CD4-positive, alpha-beta T cell treated with Interleukin-12 subunit alpha and Interleukin-12 subunit beta, for 1 hour (primary cell): ENCODE measurements at places on chromosomes 3 and 15.

- DNase-seq, result no peak
Measured at GRCh38 chr3:170865209-170866094, 4.5 kb downstream of the RPL22L1 start.

DNA sequence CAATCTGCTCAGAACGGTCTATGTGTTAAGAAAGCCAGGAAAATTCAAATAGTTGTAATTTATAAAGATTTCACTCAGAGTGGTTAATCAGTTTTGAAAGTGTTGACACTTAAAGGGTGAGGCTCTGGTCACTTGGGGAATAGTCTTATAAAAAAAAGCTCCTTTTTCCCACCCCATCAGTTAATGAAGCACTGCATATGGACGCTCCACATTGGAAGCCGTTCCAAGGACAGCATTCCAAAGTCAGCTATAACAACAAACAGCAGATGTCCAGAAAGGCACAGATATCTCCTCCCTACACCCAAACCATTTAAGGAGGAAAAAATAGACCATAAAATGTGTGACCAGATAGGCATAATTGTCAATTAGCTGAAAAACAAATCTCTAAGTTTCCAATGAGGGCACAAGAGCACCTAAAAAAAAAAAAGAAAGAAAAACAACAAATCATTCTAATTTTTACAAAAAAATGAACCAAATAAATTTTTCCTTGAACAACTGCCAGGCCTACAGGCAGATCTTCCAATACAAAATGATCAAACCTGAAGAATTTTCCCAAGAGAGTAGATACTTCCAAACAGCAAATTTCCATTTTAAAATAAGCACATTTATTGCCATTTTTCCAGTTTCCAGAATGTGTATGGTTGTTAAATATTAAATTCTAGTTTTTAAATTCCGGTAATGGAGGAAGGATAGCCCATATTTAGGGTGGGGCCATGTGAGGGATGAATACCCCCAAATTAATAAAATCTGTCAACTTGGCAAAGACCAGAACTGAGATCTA, 198.3 kb downstream of the ERC2 start:
- DNase-seq, result no peak

DNA sequence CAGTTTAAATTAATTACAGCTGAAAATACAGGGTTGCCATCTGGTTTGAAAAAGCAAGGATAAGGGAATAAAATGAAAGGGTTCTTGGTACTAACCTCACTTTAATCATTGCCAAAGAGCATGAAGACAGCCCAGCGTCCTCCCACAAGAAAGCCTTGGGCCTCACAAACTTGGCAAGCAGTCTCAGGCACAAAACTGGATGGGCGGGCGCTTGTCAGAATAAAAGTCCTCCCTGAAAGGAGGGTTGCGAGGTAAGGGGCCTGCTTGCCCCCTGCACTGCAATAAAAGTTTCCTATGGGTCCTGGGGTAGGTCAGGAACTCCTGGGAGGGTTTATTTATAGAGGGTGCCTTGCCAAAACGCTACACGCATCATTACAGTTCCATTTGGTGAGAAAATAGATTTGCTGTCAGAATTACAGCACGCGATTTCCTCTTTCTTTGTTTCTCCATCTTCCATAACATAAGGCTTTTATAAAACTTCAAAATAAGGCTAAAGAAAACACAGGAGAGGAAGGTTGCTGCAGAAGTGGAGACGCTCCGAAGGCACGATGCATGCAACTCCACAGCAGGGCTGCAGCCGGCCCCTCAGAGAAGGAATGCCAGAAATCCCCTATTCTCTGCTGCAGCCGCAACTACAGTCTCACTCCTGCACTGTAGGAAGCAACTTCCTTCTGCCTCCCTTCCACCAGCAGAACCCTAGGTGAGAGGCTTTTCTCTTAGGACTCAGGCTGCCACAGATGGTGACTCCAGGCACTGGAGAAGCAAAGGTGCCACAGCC, 61.3 kb downstream of the VGLL4 start:
- no peak for DNase-seq

DNA sequence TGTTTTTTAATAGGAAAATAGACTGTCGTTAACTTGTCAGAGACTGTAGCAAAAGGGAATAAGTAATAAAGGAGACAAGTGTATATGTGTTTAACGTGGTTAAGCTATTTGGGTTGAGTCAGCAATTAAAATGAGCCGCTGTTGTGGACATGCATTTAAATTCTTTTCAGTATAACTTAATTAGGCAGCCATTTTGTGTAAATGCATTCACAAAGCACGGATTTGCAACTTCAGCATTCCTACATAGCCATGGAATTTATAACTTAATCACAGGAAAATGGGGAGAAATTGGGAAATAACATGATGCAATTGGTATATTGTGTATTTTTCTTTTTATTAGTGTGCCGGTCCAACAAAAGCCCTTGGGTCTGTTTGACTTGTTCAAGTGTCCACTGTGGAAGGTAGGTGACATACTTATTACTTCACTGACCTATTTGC, 27.9 kb downstream of the USP3 start:
- no peak for DNase-seq

DNA sequence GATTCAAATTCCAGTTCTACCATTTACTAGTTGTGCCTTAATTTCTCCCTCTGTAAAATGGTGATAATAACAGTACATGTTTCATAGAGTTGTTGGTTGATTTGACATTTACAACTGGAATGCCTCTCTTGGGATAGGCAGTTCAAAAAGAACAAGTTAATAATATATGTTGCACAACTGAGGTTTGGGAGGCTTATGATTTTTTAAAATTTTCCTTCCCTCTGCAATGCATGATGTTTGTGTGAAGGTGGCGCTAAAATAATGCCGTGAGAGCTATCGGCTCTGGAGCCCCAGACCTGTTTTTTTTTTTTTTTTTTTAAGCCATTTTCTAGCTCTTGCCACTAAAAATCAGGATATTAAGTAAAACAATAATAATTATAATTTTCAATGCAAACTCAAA, 18.6 kb downstream of the DNAJB11 start:
- no peak for DNase-seq

DNA sequence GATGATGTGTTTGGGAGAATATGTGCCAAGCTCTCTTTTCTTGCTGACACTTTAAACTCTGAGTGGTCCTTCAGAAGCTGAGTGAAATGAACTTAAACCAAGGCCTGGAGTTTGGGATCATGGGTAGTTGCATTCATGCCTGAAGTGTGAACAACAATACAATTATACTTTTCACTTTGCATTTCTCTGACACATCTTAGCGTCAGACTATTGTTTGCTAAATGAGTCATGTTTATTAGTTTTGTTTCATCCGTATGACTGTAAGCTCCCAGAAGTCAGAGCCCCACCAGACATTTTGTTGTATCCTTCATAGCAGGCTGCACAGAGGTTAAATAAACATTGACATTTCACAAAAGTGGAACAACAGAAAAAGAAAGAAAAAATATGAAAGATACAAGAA, 542.6 kb downstream of the TUSC7 start:
- DNase-seq, result no peak

DNA sequence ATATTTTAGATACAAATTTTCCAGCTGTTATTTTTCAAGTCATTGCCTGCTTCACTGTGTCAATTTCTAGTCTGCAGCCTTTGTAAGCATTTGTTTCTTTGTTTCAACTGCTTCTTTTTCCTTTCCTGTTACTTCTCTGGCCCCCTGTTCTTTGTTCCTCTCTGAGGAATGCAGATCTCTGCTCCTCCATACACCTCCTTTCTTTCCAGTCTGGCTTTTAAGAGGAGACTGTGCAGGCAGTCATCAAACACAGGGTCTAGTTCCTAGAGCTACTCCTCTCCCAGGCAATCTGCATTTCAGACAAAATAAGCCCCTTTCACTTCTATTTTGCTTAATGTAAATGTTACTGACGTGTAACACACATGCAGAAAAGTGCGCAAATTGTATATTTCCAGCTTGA, 502.9 kb downstream of the PDCD6IP start:
- DNase-seq, result no peak

DNA sequence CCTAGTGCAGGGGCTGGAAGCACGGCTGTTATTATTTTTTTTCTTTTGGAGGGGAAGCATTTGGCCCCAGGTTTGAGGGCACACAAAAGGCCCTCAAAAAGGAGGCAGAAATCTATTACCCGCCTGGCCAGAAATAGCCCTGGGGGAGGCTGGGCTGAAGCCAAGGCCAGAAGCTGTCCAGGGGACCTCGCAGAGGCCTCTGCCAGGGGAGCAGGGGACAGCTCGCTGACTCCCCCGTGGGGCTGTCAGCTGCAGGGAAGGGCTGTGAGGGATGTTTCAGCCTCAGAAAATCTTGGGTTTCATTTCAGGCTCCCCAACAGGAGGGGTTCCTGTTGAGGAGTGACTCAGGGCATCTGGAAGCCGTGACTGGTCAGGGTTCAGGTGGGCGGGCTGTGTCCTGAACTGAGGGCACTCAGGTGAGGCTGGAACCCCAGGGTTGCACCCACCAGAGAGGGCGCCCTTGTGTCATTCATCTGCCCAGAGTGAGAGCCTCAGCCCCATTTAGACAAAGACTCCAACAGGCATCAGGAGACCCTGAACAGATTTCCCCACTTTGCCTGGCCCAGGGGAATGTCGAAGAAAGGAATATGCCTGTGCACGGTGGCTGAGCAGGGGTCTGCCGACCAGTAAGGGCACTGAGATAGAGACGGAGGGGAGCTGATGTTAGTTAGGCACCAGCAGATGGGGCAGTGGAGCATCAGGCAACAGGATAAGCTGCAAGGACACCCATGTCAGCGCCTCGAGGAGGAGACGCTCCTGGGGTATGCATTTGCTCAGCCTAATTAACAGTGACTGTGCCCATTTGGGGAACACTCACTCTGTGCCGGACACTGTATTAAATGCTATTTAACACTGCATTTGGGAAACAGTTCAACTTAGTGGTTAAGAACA, 43.5 kb upstream of the SLC6A11 start:
- no peak for DNase-seq

DNA sequence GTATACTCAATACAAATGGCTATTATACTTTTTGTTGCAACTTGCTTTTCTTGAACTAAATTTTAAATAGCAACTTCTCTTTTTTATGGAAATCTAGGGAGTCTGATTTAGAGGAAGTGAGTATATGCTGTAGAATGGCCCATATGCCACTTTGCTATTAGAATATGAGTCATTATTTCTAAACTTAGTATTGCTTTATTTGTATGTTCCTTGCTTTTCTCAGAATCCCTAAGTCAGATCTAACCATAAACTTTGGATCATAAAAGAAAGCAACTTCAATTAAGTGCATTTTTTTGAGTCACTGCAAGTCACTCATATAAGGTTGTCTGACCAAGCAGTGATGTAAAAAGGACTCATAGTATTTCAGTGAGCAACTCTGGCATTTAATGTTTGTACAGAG, 17.5 kb upstream of the SPTSSB start:
- DNase-seq, result no peak

DNA sequence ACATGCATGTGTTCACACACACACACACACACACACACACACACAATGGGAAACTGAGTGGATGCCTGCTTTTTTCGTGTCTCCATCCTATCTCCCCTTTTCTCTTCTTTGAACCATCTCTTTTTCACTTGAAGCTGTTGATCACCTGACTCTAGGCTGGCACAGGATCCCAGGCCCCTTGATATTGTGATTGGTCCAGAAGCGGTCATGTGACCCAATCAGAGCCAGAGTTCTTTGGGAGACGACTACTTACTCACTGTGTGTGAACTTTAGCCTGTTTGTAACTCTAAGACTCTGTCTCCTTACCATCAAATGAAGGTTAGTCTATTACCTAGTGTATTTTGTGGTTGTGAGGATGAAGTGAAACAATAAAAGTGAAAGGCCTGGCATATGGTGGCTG, 172.9 kb downstream of the ADAMTS9 start:
- DNase-seq, result no peak

GRCh38 chr15:68676926-68677325, 98.1 kb downstream of the CORO2B start:
- no peak for DNase-seq

DNA sequence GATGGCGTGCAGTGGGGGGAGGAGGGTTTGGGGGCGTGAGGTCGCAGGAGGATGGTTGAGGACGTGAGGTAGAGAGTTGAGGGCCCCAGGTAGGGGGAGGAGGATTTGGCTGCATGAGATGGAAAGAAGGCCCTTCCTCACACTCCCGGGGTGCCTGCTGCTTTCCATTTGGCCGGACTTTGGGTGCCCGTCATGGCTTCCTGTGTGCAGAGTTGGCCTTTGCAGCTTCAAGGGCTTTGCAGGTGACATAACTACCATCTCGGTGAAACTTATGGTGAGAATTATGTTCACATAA, 1.7 kb downstream of the MLF1 start:
- no peak for DNase-seq

GRCh38 chr3:194140520-194141414, 4.8 kb downstream of the HES1 start:
- no peak for DNase-seq

- DNase-seq, result no peak
Measured at GRCh38 chr3:28924744-28925360, 356.0 kb upstream of the RBMS3 start.
